ENCODE measurements at places on chromosomes 4 and X. TPM values are rescaled to one million over a fixed set of nuclear protein-coding genes. Genes with fewer than 3 reads are reported as not detected.

CLNK gene
- total RNA-seq, result not detected

SPANXD gene
- not detected for total RNA-seq

GRCh38 chrX:1185561-1185960 is 26.9 kb downstream of the CRLF2 start:
- no peak for DNase-seq

DNA sequence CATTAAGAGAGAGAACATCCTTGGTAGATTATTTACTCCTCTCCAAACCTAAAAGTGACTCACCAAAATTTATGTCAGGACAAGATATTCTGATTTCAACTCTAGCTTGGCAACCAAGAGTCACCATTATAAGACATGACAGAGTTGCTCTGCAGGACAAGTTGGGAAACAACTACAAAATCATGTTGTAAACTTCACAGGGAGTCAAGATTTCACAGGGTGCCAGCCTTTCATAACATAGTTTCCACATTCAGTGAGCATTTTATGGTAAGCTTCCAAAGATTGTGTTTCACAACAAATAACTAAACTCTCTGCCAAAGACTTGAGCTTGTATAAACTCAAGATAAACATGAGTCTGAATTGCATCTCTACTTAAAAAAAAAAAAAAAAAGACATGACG is 121.0 kb upstream of the DIAPH2 start:
- no peak for DNase-seq

DNA sequence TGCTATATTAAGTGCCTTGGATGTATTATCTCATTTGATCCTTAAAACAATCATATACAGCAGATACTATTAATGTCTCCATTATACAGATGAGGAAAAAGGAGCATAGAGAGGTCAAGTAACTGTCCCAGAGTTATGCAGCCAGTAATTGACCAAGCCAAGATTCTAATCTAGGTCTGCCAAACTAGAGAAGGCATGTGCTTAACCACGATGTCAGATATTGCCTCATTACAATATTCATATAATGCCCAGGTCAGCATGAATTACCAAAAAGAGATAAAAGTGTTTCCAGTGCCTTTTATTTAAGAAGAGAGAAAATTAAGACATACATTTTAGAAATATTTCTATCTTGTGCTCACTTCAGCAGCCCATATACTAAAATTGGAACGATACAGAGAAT is 7.1 kb downstream of the ARHGEF6 start:
- DNase-seq, result no peak

- no peak for DNase-seq
Measured at GRCh38 chrX:20527558-20528011, 260.9 kb upstream of the RPS6KA3 start.

- DNase-seq, result no peak
Measured at GRCh38 chr4:153458969-153459368, 7.2 kb upstream of the TMEM131L start.

GRCh38 chr4:61933527-61933926 is 733.4 kb downstream of the ADGRL3 start:
- DNase-seq, result no peak
